ENCODE measurements at places on chromosomes 7 and 10.

- no peak for DNase-seq
Observed at GRCh38 chr7:61576-62360, 130.6 kb upstream of the FAM20C start.

GRCh38 chr10:76522547-76522946 lies 1091.1 kb downstream of the LRMDA start:
- no peak for DNase-seq

- DNase-seq = no peak
Observed at GRCh38 chr10:74047304-74047703, 49.4 kb downstream of the VCL start.

DNA sequence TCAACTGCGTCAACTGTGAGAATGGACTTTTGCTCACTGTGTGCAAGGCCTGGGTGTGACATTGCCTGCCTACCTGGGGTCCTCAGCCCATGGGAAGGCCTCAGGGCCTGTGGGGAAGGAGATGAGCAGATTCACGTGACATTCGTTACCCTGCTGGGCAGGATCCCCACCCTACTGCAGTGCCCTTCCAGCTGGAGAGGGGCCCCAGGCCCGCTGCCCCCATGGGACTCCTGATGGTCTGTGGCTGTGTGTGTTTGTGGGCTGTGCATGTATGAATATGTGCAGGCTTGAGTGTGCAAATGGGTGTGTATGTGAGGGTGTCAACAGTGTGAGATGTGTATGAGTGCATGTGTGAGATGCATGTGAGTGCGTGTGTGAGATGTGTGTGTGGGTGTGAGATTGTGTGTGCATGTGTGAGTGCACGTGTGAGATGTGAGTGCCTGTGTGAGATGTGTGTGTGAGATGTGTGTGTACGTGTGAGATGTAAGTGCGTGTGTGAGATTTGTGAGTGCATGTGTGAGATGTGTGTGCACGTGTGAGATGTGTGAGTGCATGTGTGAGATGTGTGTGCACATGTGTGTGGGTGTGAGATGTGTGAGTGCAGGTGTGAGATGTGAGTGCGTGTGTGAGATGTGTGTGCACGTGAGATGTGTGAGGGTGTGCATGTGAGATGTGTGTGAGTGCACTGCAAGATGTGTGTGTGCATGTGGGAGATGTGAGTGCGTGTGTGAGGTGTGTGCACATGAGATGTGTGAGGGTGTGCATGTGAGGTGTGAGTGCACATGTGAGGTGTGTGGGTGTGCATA lies 29.7 kb downstream of the PPIF start:
- DNase-seq = no peak

- DNase-seq = no peak
Observed at GRCh38 chr7:128911423-128912031, 1.0 kb upstream of the KCP start.

DNA sequence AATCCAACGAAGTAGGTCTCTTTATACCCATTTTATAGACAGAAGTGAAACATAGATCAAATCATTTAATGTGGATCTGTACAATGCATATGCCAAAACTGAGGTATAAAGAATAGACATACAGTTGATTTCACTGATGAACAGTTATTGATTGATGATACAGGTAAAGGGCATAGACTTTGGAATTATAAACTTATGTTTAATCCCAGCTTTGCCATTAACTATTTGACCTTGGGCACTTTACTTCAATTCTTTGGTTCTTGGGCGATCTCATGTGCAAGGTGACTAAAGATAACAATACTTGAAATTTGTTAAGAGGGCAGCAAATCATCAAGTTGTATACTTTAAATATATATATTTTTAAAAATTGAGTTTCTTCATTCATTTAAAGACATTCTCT lies 28.6 kb downstream of the FRA10AC1 start:
- DNase-seq = no peak

- peak; percentile 25 for DNase-seq
Observed at GRCh38 chr10:132397671-132398565, 918 bp downstream of the PWWP2B start.

DNA sequence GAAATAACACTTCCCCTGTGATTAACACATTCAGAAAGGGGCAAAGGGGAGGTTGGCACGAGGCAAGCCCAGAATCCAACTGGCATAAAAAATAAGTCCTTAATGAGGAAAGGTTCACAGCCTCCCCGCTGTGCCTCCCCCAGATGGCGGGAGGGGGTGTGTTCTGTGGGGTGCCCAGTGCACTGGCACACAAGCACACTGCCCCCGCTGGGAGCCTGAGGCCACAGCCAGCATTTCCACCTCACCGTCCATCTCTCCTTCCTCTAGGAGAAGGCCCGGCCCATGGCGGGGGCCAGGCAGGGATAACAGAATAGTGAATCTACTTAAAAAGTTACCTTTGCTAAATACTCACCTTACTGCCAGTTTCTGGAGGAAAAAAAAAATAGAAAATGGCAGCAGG lies 43.2 kb downstream of the PRKAG2 start:
- no peak for DNase-seq

DNA sequence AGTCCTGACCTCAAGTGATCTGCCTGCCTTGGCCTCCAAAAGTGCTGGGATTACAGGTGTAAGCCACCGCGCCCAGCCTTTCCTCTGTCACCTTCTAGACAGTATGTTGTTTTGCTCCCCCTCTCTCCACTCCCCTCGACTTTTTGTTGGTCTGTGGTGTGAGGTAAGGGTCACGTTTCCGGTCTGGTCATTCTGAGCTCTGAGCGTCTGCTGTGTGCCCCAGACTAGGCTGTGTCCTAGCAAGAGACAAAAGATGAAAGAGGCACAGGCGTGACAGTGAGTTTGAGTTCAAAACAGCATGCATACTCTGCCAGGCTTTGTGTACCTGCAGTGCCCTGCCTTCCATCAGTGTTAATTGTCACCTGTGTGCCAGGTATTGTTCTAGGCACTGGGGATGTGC lies 87.4 kb upstream of the PPIF start:
- DNase-seq = no peak

- no peak for DNase-seq
Observed at GRCh38 chr7:83925860-83926259, 268.7 kb downstream of the SEMA3A start.

GRCh38 chr10:68163735-68164134 lies 54.4 kb downstream of the MYPN start:
- DNase-seq = no peak

- no peak for DNase-seq
Observed at GRCh38 chr7:2071133-2071832, 161.5 kb downstream of the MAD1L1 start.

DNA sequence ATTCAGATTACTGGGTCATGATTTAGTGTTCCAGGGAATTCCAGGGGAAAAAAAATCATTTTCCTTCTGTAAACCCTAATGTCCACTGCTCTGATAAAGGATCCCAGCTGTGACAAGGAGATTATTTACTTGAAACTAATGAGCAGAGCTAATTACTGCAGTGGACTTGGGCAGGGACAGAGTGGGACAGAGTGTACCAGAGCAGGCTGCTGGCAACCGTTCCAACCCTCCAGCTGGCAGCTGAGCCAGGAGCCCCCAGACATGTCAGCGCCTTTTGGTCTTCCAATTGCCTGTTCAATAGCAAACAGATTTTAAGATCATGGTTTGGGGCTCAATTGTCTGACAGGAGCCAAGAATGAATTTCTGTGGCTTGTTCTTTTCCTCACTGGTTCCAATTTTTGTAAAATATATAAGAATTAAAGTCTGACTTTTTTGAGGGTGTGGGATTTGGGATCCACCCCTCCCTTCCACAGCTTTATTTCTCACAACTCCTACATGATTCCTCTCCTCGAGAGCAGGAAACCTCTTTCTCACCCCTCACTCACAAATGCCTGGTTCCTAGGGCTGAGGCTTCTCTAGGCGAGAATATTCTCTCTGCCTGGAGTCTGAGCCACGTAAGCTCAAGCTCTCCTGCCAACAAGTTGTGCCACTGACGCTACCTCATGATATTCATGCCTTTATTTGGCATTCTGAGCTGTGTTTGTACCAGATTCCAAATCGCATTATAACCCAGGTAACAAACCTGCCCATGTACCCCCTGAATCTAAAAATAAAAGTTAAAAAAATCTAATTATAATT lies 20.6 kb upstream of the FAM180A start:
- DNase-seq = no peak

DNA sequence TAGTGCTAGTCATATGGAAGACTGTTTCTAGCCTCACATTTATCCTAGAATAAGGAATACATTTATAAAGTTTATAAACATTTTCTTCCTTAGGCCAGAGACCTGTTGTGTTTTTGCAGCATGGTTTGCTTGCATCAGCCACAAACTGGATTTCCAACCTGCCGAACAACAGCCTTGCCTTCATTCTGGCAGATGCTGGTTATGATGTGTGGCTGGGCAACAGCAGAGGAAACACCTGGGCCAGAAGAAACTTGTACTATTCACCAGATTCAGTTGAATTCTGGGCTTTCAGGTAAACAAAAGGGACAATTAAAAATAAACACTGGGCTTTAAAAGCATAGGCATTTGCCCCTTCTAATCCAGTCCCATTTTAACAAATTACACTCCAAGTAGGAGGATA lies 4.2 kb downstream of the LIPF start:
- DNase-seq = no peak

DNA sequence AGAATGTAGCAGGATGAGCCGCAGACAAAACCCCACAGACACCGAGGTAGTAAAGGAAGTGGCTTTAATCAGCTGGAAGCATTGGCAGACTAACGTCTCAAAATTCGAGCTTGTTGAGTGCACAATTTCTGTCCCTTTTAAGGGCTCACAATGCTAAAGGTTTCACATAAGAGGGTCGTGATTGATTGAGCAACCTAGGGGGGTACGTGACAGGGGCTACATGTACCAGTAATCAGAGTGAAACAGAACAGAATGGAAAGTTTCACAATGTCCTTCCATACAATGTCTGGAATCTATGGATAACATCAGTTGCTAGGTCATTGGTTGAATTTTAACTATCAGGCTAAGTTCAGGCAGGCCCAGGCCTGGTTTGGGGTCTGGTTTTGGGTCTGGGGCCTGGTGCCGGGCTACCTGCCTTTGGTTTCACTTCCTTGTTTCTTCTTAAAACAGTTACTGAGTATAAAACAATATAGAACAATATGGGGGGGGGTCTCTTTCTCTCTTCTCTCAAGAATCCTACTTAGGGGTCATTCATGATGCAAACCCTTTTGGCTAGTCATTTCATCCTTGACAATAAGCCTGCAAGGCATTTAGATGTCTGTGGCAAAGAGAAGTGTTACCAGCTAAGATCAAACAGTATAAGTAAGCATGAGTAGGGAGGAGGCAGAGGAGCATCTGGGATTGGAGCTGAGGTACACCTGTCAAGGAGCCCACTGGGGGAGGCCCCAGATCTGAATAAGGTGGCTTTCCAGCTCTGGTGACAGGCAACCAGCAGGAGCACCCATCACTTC lies 364.1 kb downstream of the TNS3 start:
- DNase-seq = no peak

DNA sequence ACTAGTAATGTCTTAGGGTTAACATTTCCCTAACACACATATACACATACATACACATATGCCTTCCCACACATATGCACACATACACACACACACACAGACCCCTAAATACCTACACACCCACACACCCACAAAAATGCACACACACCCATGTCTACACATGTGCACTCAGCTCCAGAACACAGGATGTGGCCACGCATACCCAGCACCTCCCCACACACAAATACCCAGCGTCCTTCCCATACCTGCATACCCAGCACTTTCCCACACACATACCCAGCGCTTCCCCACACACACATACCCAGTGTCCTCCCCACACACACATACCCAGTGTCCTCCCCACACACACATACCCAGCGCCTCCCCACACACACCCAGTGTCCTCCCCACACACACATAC lies 534.9 kb downstream of the DNAJB6 start:
- no peak for DNase-seq

DNA sequence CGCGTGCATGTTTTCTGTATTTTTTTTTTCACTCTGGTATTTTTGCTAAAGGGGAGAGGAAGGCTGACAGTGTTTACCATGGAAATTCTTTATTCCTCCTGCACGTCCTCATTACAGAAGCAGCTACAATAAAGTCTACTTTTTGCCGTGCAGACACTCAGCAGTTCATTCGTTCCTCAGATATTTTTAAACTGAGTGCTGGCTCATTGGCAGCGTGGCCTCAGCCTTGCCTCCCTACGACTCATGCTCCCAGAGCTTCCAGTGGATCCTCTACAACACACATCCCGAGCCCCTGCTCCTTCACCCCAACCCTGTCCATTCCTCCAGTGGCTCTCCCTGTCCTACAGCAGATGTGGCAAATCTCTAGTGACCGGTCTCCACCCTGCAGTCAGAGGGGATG lies 239.2 kb upstream of the ZMIZ1 start:
- DNase-seq = no peak

- DNase-seq = no peak
Observed at GRCh38 chr7:137296576-137296975, 47.0 kb downstream of the PTN start.

DNA sequence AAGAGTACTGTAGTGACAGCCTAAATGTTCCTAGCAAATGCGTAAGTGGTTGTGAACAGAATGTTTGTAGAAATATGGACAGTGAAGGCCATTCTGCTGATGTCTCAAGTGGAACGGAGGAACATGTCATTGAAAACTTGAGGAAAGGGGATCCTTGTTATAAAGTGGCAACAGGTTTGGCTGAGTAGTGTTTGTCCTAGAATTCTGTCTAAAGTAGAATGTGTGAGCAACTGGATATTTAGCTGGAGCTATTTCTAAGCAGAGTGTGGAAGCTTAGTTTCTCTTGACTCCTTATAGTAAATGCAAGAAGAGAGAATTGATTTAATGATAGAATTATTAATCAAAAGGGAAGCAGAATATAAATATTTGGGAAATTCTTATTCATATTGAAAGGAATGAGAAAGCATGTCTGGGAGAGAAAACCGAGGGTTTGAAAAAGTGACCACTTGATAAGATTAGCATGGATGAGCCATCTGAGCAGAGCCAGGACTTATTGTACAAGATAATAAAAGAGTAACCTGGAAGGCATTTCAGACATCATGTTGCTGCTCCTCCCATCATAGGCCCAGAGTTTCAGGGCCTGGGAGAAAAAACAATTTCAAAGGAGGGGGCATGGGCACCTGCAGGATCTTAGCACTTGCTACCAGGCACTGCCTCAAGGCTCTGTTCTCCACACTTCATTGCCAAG lies 276.1 kb downstream of the BMPER start:
- DNase-seq = no peak

GRCh38 chr7:135970682-135971365 lies 6.3 kb downstream of the MTPN start:
- no peak for DNase-seq

- no peak for DNase-seq
Observed at GRCh38 chr7:84612981-84613681, 418.5 kb upstream of the SEMA3A start.

GRCh38 chr10:17292375-17292774 lies 64.3 kb downstream of the VIM start:
- no peak for DNase-seq
